ENCODE measurements at places on chromosomes 13 and 19.

- DNase-seq: no peak
Measured at GRCh38 chr13:88360761-88361160, 689.6 kb downstream of the SLITRK5 start.

GRCh38 chr13:110123041-110123809 lies 183.7 kb downstream of the COL4A1 start:
- no peak for DNase-seq

DNA sequence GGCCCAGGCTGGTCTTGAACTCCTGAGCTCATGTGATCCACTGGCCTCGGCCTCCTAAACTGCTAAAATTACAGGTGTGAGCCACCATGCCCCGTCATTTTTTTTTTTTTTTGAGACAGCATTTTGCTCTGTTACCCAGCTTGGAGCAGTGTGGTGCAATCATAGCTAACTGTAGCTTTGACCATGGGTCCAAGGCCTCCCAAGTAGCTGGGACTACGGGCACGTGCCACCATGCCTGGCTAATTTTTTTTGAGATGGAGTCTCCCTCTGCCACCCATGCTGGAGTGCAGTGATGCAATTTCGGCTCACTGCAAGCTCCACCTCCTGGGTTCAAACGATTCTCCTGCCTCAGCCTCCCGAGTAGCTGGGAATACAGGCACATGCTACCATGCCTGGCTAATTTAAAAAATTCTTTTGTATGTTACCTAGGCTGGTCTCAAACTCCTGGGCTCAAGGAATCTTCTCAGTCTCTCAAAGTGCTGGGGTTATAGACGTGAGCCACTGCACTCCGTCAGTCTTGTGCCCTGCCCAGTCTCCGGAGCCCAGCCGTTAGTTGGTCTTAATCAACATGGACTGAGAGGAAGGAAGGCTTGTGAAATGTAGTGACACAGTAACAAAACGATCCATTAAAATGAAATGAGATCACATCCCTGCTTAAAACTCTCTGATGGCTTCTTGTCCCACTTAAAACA lies 1.4 kb upstream of the LRG1 start:
- DNase-seq: no peak

GRCh38 chr13:49936968-49937273 lies 781 bp upstream of the SPRYD7 start:
- no peak for DNase-seq

- no peak for DNase-seq
Measured at GRCh38 chr13:89214185-89214584, 1543.0 kb downstream of the SLITRK5 start.
